ENCODE measurements at places on chromosomes 1 and 21.

- DNase-seq: no peak
Measured at GRCh38 chr1:54371942-54372275, 34.3 kb downstream of the SSBP3 start.

DNA sequence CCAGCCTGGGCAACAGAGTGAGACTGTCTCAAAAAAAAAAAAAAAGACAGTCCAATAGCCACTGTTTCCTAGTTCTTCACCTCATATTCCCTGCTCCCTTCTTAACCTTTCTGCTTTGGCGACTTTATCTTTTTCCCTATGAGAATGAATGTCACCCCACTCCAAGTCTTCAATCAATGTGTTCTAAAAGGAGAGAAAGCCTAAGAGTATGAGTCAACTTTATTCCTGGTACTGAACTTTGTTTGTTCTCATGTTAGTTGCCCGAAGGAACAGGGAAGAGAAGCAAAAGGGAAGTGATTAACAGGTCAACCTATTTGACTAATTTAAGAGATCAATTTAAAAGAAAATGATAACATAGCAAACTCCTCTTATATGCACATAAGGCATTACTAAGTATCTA lies 39.9 kb upstream of the SLC16A1 start:
- DNase-seq: no peak

GRCh38 chr1:41380979-41381691 lies 19.9 kb downstream of the FOXO6 start:
- DNase-seq: no peak

DNA sequence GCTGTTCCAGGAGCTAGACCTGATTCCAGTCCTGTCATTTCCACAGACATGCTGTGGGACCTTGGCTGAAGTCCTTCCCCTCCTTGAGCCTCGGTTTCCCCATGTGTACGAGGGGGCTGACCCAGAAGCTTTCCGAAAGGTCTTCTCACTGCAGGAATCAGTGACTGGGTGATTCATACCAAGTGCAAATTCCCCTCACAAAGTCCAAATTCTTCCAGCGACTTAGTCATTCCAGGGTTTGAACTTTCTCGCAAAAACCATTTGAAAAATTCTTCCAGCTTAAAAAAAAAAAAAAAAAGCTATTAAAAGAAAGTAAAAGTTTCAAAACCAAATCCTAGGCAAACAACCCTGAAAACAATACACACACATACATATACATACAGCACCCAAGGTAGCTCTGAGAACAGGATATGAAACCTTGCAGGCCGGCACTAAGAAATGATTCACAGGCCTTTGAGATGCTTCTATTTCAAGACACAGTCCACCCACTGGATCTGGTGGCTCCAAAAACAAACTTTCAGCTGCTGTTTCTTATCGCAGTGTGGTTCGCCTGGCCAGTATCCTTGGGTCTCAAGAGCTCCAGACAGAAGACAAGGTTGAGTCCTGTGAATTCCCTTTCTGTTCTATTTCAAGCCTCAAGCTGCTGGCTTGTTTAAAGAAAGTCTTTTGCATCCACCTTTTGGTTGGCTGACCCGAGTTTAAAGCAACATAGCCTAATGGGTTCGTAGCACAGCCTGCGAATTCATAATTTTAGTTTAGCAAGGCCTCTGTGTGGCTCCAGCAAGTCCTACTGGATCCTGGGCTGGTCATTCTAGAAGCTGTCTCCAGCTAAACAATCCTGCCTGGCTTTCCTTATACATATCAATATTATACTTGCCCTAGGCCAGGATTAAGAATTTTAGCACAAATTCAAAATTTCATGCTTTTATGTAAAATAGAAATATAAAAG lies 18.0 kb upstream of the ID3 start:
- no peak for DNase-seq

- DNase-seq: no peak
Measured at GRCh38 chr1:30514137-30514654, 209.2 kb downstream of the MATN1 start.

GRCh38 chr21:18772404-18772803 lies 368.8 kb upstream of the TMPRSS15 start:
- no peak for DNase-seq

DNA sequence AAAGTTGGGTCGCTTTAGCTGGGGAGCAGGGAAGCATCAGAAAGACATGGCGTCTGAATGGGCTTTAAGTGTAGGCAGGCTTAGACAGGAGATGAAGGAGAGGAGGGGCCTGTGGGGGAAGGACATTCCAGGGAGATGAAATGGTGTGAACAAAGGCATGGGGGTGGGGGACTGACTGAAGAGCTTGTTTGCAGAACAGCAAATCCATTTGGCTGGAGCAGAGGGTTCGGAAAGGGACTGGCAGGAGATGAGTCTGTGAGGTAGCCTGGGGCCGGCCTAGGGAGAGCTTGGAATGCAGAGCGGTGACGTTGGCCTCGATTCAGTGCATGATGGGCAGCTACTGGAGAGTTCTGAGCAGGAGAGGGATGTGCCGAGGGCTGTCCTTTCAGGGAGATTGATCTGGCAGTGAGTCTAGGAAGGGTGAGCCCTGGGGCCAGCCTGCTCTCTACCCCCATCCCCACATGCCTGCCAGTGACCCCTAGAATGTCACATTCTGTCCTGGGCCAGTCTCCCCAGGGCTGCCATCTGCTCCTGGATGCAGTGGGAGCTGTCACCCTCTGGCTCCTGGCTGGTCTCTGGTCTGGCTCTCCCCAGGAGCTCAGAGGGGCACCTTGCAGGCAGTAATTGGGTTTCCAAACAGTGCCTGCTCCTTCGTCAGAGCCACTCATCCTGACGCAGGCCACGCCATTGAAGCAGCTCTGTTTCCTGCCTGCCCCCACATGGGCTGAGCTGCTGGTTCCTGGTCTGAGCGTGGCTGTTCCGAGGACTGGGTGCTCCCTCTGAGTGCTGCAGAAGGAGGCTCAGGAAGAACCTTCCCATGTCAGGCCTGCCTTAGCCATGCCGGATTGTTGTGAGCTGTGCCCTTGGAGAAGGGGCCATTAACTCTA lies 22.3 kb upstream of the TMEM222 start:
- DNase-seq: no peak

- no peak for DNase-seq
Measured at GRCh38 chr1:152034654-152035538, 1.9 kb downstream of the S100A11 start.

Measured in stimulated activated CD4-positive, alpha-beta T cell treated with anti-CD3 and anti-CD28 coated beads, Interleukin-1b, Interleukin-23, amount 100 ng/mL, for 1 hour (primary cell).